Glutamatergic neuron (in vitro differentiated cells): ENCODE measurements at places on chromosomes 7 and 10. TPM values are rescaled to one million over a fixed set of nuclear protein-coding genes. Genes with fewer than 3 reads are reported as not detected.
A peak's percentile ranks its signal among the peaks of the same experiment; 100 is the strongest.

- no peak for DNase-seq
- H3K4me3 ChIP-seq: no peak overlapping the region
Observed at GRCh38 chr7:129093867-129094456, 39.1 kb upstream of the TNPO3 start.

DNA sequence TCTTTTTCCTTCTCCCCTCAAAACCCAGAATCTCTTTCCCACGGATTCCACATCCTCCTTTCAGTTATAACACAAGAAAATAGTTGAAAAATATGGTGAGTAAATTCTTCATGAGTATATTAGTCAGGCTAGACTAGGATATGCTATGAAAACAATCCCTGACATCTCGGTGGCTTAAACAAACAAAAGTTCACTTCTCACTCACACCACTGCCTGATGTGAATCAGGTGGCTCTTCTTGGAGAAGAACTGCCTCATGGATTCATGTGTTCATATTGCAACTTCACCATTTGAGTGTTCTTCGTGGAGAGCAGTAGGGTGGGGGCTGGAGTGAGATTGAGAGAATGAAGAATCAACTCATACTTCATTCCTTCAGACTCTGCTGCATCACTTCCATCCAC is 204.1 kb downstream of the PHF14 start:
- H3K4me3 ChIP-seq: no peak overlapping the region
- no peak for DNase-seq
- no peaks in the 10 kb centered on the region for H3K36me3 ChIP-seq
- H3K27me3 ChIP-seq: no peaks in the 10 kb centered on the region

GRCh38 chr7:69436946-69437345 is 161.3 kb upstream of the AUTS2 start:
- no peaks in the 10 kb centered on the region for H3K27me3 ChIP-seq
- H3K4me3 ChIP-seq: no peak overlapping the region
- no peaks in the 10 kb centered on the region for H3K4me1 ChIP-seq

- DNase-seq: no peak
- no peak overlapping the region for H3K27ac ChIP-seq
- H3K27me3 ChIP-seq: peaks cover 2% of the 10 kb centered on the region
- H3K4me1 ChIP-seq: peaks cover 3% of the 10 kb centered on the region
Observed at GRCh38 chr10:34139559-34139958, 675.5 kb downstream of the PARD3 start.

Gene GJD4
- total RNA-seq: not detected

- H3K27ac ChIP-seq: no peak overlapping the region
- peaks cover 18% of the 10 kb centered on the region for H3K27me3 ChIP-seq
- DNase-seq: no peak
Observed at GRCh38 chr10:26221541-26221940, 5.0 kb downstream of the GAD2 start.

DNA sequence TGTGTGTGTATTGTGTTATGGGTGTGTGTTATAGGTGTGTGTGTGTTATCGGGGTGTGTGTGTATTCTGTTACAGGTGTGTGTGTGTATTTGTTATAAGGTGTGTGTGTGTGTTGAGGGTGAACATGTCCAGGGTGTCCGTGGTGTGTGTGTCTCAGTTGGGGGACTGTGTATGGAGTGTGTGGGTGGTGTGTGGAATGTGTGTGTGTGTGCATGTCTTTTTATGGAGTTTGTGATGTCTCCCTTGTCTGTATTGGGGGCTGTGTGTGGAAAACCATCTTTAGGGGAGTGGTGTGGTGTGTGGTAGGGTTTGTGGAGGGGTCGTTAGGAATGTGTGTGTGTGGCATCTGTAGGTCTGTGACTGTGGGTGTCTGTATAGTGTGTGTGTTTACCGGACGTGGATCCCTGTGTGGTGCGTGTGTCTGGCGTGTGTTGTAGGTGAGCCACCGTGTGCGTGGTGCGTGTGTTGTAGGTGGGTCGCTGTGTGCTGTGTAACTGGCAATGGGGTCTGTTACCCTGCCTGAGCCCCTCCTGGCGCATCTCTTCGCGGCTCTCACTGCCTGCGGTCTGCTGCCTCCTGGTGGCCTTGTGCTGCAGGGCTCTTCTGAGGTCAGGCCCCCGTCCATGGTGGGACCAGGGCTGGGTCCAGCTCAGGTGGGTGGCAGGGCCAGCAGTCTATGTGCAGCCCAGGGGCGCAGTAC is 61.7 kb downstream of the PALD1 start:
- no peak overlapping the region for H3K4me3 ChIP-seq
- peak; percentile 72 for DNase-seq
- peak overlapping the region; percentile 2 for H3K27ac ChIP-seq

DNA sequence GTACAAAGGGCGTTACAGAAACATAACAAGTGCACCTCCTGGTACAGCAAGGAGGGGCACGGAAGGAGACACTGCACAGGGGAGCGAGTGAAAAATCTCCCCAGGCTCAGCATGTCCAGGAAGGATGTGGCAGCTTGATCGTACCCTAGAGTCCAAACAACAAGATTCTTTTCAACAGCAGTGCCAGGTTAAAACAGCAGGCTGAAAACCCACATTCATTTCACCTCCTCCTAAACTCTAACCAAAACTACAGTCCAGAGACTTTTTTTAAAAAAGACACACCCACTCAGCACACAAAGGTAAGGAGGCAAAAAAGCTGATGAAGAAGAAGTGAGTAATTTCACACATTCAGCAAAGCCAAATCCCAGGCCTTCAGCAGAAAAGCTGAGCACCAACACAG is 138.8 kb downstream of the SFMBT2 start:
- H3K4me3 ChIP-seq: no peak overlapping the region
- no peaks in the 10 kb centered on the region for H3K4me1 ChIP-seq
- no peaks in the 10 kb centered on the region for H3K27me3 ChIP-seq
- H3K36me3 ChIP-seq: no peaks in the 10 kb centered on the region
- DNase-seq: no peak
- H3K27ac ChIP-seq: no peak overlapping the region

- H3K36me3 ChIP-seq: peaks cover 8% of the 10 kb centered on the region
- no peak overlapping the region for H3K4me3 ChIP-seq
- no peaks in the 10 kb centered on the region for H3K4me1 ChIP-seq
- no peak for DNase-seq
- no peak overlapping the region for H3K27ac ChIP-seq
Observed at GRCh38 chr10:80579849-80580637, 42.3 kb downstream of the SH2D4B start.

Gene GDF2
- not detected for total RNA-seq

DNA sequence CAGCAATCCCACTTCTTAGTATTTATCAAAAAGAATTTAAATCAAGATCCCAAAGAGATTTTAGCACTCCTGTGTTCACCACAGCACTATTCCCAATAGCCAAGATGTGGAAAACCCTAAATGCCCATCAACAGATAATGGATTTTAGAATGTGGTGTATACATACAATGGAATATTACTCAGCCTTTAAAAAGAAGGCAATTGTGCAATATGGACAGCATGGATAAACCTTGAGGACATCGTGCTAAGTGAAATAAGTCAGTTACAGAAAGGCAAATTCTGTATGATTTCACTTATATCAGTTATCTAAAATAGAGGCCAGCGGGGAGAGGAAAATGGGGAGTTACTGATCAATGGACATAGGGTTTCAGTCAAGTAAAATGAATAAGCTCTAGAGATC is 66.9 kb downstream of the CABCOCO1 start:
- H3K4me3 ChIP-seq: no peak overlapping the region
- DNase-seq: no peak
- no peak overlapping the region for H3K27ac ChIP-seq
- H3K27me3 ChIP-seq: peaks cover 4% of the 10 kb centered on the region

Gene AZGP1
- total RNA-seq: 0.44 TPM

- peaks cover 10% of the 10 kb centered on the region for H3K4me1 ChIP-seq
- no peak overlapping the region for H3K27ac ChIP-seq
- H3K36me3 ChIP-seq: no peaks in the 10 kb centered on the region
- no peak overlapping the region for H3K4me3 ChIP-seq
- H3K27me3 ChIP-seq: no peaks in the 10 kb centered on the region
- no peak for DNase-seq
Observed at GRCh38 chr10:22673785-22674572, 40.4 kb downstream of the PIP4K2A start.

- H3K36me3 ChIP-seq: no peaks in the 10 kb centered on the region
- peaks cover 16% of the 10 kb centered on the region for H3K4me1 ChIP-seq
- peak overlapping the region; percentile 67 for H3K27ac ChIP-seq
- DNase-seq: peak; percentile 63
Observed at GRCh38 chr7:85185424-85186082, 1.3 kb downstream of the SEMA3D start.

Gene CEP55
- total RNA-seq: 6.0 TPM

DNA sequence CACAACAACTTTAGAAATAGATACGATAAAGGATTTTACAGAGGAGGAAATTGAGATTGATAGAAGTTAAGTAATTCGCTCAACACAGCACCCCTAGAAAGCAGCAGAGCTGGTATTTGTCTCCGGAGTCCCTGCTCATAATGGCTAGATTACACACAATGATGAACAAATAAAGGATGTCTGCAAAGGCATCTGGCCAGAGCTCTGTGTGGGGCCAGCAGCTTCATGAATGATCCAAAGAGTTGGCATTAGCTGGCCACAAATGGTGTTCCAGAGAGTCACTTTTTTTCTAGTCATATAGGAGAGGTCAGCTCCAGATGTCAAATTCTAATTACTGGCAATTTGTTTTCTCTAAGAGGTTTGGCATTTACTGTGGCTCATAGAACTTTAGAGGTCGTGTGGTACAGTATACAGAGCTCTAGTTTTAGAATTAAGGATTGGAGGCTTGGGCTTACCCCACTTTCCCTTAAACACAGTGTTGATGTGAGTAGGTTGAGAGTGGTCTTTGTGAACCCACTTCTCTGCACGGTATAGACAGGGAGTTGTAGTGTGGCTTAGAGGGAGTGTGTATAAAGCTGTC is 186.2 kb downstream of the BICC1 start:
- H3K27me3 ChIP-seq: no peaks in the 10 kb centered on the region
- H3K36me3 ChIP-seq: no peaks in the 10 kb centered on the region
- H3K4me1 ChIP-seq: no peaks in the 10 kb centered on the region

GRCh38 chr7:43303740-43304241 is 191.3 kb downstream of the HECW1 start:
- DNase-seq: no peak
- no peaks in the 10 kb centered on the region for H3K27me3 ChIP-seq
- H3K27ac ChIP-seq: no peak overlapping the region

DNA sequence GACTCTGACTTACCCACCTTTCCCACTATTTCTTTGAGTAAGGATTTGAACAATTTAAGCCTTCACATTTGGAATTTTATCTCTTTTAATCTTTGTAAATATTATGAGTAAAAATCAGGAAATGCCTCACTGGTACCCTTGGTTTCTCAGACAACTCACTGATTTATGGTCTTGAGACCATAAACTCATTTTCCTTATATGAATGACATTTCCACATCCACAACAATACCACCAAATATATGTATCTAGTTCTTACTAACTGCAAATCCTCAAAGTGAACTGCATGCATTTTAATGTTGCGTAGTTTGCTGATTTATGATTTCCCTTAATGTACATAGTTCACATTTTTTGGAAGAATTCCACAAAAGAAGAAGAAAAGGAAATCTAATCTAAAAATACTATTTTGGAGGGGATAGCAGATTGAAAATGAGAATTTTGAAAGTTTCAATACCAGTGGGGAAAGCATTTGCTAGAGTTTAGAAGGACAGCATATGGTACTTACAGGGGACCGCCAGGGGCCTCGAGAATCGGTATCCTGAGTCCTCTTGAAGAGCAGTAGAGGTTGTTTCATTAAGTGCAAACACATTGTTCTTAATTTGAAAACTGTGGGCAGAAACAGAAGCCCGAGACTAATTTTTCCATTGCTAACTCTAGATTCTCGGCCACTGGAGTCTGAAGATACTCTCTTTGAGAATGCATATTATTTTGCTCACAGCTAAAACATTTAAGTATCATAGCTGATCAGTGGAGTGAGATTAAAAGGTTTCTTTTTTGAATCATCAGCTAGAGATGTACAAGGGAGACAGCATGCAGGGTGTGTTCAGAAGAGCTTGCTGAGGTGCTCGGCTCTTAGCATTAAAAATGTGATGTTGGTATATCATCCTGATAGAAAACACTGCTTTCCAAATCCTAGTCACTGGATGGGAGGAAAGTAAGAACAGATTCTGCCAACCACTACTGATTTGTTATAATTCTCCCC is 964.0 kb downstream of the GATA3 start:
- H3K36me3 ChIP-seq: no peaks in the 10 kb centered on the region
- no peak overlapping the region for H3K4me3 ChIP-seq
- no peaks in the 10 kb centered on the region for H3K27me3 ChIP-seq
- DNase-seq: no peak
- H3K27ac ChIP-seq: no peak overlapping the region

Gene NYAP1
- total RNA-seq: 36.6 TPM

GRCh38 chr10:23005150-23005549 is 77.3 kb downstream of the ARMC3 start:
- no peak overlapping the region for H3K4me3 ChIP-seq
- H3K27me3 ChIP-seq: no peaks in the 10 kb centered on the region
- H3K36me3 ChIP-seq: no peaks in the 10 kb centered on the region
- H3K4me1 ChIP-seq: no peaks in the 10 kb centered on the region

- H3K36me3 ChIP-seq: no peaks in the 10 kb centered on the region
- H3K4me3 ChIP-seq: no peak overlapping the region
- H3K27ac ChIP-seq: no peak overlapping the region
- H3K4me1 ChIP-seq: peaks cover 9% of the 10 kb centered on the region
Observed at GRCh38 chr10:104293781-104294321, 24.9 kb downstream of the GSTO2 start.

DNA sequence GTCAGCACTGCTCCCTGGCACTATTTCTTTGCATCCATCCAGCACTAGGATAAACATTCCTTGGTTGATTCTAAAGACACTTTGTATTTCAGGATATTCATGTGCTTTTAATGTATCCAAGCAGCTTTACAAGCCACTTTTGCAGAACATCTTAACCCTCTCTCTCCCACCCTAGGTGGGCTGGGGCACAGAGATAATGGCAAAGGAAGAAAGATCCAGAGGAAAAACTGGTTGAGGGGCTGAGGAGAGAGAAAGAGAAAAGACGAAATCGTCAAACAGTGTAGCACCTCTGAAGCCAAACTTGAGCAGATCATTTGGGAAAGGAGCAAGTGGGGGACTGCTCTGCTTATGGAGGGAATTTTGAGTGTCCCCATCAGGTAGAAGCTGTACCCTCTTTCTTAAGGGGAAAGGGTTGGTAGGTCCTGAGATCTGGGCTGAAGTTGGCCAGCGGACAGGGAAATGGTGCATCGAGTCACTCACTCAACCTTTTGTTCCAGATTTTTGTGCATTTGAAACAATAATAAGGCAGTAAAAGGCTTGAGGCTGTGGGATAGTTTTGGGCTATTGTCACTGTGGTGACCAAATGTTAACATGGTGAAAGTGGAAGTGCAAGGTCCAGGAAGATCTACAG is 4.2 kb upstream of the HOXA13 start:
- peaks cover 3% of the 10 kb centered on the region for H3K4me1 ChIP-seq
- peaks cover 61% of the 10 kb centered on the region for H3K27me3 ChIP-seq
- H3K27ac ChIP-seq: no peak overlapping the region

Gene MLXIPL
- total RNA-seq: 0.86 TPM

Gene KIF5B
- total RNA-seq: 105 TPM

- DNase-seq: no peak
- peaks cover 22% of the 10 kb centered on the region for H3K4me1 ChIP-seq
- H3K36me3 ChIP-seq: no peaks in the 10 kb centered on the region
- H3K27me3 ChIP-seq: peaks cover 2% of the 10 kb centered on the region
- no peak overlapping the region for H3K27ac ChIP-seq
- no peak overlapping the region for H3K4me3 ChIP-seq
Observed at GRCh38 chr7:55104712-55105433, 86.1 kb downstream of the EGFR start.

Gene DNA2
- total RNA-seq: 9.9 TPM
